ENCODE measurements at places on chromosomes 12 and 14.

- peak; percentile 94 for DNase-seq
Observed at GRCh38 chr14:52068615-52069306, at the start of gene NID2. Gene NID2, minus strand, starts transcription at chr14:52069059. Its CDS starts 65 bp downstream, at chr14:52068994.

DNA sequence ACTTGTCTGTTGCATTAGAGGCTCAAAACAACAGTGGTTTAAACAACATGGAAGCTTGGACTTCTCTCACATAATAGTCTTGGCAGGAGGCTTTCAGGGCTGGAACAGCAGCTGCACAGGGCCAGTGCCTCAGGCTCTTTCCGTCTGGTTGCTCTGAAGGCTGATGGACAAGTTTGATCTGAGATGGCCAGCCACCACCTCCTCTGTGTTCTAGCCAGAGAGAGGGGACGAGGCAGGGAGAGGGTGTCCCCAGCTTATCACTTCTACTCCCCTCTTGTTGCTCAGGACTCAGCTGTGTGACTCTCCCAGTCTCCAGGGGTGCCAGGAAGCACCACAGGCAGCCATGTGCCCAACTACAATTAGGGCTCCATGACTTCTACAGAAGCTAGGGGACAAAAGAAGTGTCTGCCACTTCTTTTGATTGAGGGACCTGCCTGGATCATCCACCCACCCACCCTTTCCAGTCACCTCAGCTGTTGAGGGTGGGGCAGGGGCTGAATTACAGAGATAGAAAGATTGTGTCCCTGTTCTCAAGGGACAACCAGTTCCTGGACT, 46.6 kb downstream of the SMIM41 start:
- no peak for DNase-seq

GRCh38 chr12:52798003-52798670, 2.2 kb upstream of the KRT3 start:
- no peak for DNase-seq

GRCh38 chr14:89848165-89848564, 106.4 kb downstream of the EFCAB11 start:
- DNase-seq: no peak

DNA sequence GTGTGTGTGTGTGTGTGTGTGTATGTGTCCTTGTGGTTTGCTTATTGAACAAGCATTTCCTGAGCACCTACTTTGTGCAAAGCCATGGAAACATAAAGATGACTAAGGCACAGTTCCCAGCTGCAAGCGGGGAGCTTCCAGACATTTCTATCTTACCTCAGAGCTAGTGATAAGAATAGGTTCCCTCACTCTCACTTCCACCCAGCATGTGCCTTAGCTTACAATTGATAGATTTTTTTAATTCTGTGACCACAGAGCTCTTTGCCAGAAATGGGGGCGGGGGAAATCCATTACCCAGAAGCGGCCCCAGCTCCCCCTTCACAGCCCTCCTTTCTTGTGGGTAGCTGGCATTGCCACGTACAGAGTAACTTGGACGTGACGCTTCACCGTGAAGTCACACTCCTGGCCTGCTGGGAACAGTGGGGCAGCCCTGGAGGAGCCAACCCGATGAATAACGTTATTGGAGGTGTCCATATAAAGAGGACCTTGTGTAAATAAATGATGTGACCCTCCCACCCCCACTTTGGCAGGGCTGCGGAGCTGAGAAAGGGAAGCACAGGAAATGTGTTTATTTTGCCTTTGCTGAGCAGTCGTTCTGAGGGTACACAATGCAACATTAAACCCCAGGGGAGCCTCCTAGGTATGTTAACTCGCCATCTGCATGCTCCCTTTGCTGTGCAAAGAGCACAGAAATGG, 238.9 kb downstream of the CHST11 start:
- peak; percentile 71 for DNase-seq

GRCh38 chr12:119592232-119592631, 1.3 kb upstream of the TMEM233 start:
- DNase-seq: no peak

GRCh38 chr14:100603341-100604120, 16.3 kb upstream of the BEGAIN start:
- no peak for DNase-seq

DNA sequence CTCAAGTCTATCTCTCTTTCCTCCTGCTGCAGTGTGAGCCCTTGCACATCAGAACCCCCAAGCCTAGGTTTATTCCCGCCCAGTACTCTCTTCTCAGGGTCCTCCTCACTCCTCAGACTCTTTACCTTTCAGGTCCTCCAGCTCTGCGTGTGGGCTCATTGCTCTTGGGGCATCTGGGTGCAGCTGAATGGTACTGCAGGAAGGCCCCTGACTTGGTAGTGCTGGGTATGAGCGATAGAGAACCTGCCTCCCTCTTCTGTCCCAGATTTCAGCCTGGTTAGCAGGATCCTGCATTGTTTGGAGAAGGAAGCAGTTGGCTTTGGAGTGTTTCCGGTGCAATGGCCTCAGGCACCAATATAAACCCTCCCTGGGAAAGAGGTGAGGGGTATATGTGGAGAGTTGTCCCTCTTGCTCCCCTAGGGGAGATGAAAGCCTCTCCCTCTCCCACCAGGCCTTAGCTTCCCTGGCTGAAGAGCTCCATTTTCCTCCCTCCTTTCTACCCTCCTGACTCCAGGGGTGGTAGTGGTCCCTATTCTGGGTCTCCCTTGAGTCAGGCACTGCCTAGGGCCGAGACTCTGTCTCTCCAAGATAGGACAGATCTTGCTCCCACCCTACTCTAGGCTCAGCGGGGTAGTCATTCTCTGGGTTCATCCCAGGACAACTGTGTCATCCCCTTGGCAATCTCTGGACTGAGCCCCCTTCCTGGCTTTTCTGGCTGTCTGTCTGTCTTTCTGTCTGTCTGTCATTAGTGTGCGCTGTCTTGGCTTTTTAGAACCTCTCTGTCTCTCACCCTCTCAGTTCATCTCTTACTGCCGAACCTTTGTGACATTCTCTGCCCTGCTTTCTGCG, 3.8 kb downstream of the LRP1 start:
- DNase-seq: no peak

DNA sequence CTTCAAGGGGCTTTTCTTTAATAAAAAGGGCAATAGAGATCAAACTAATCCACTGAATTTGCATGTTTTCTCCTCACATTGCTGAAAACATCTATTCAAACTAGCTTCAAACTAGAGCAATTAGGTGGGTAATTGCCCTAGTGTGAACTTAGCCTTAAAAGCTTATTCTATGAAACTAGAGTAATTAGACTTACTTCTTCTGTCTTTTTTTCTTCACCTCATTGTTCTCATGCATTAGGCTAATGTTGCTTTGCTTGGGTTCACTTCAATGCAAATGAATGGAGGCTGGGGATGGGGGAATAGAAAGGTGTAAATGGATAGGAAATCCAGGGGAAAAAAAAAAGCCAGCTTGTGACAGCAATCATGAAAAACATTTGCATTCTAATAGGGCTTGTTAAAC, 414.8 kb upstream of the LMO3 start:
- DNase-seq: no peak

- no peak for DNase-seq
Observed at GRCh38 chr14:59317798-59318505, 129.5 kb downstream of the DAAM1 start.

- no peak for DNase-seq
Observed at GRCh38 chr12:99454539-99455172, 192.9 kb upstream of the GARIN6 start.

DNA sequence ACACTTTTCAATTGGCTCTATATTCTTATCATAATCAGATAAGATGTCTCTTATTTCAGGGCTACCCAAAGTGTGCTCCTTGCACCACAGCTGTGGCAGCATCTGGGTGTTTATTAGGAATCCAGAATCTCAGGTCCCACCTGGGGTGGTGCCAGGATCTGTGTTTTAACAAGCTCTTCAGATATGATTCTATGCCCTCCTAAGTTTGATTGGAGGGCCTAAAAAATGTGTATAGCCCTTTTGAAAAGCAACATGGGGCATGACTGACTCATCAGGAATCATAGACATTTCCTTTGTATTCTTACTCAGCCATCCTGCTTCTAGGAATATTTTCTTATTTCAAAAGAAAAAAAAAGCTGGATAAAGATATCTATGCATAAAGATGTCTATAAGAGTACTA, 103.1 kb downstream of the HELB start:
- DNase-seq: no peak

GRCh38 chr12:93944911-93945310, 203.5 kb upstream of the PLXNC1 start:
- DNase-seq: no peak

GRCh38 chr12:69007101-69007854, 74.3 kb upstream of the CPM start:
- DNase-seq: peak; percentile 88

GRCh38 chr14:28608851-28609828, 157.4 kb upstream of the FOXG1 start:
- peak; percentile 38 for DNase-seq

DNA sequence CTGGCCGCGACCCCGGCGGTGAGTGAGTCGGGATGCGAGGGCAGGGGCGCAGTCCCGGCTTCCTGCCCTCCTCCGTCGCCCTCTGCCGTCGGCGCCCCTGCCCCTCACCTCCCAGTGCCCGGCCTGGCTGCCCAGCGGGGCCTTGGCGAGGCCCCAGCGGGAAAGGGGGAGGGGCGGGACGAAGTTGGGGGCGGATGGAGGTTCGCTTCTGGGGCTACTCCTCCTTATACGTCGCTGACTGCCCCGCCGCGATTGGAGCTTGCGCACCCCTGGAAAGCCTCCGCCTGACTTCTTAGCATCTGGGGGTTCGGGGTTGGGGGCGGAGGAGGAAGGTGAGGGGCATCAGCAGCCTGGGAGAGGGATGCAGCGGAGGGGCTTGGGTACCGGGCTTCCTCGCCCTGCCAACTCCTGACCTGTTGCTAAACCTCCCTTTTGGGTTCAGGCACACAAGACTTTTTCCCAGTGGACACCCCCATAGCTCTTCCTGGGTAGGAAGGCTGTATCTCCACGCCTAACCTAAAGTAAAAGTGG, 406 bp downstream of the TMEM263 start:
- DNase-seq: peak; percentile 92

GRCh38 chr12:25480145-25480544, 72.9 kb downstream of the LMNTD1 start:
- DNase-seq: no peak

DNA sequence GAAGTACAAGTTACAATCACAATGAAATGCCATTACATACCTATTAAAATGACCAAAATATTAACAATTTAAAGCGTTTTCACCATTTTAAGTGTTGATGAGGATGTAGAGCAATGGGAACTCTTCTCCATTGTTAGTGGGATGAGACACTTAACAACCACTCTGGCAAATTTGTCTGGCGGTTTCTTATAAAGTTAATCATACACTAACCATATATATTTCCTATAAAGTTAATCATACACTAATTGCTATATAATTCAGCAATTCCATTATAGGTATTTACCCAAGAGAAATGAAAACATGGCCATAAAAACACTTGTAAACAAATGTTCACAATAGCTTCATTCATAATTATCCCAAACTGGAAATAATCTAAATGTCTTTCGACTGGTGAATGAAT, 35.9 kb downstream of the JKAMP start:
- DNase-seq: no peak
